ENCODE measurements at places on chromosomes 1 and 21.
A peak's percentile ranks its signal among the peaks of the same experiment; 100 is the strongest.

- H3K4me3 ChIP-seq = no peak overlapping the region
- H3K4me1 ChIP-seq = no peaks in the 10 kb centered on the region
- DNase-seq = no peak
- H3K27ac ChIP-seq = no peak overlapping the region
- no peaks in the 10 kb centered on the region for H3K36me3 ChIP-seq
Measured at GRCh38 chr1:153232553-153232952, 15.2 kb downstream of the PRR9 start.

DNA sequence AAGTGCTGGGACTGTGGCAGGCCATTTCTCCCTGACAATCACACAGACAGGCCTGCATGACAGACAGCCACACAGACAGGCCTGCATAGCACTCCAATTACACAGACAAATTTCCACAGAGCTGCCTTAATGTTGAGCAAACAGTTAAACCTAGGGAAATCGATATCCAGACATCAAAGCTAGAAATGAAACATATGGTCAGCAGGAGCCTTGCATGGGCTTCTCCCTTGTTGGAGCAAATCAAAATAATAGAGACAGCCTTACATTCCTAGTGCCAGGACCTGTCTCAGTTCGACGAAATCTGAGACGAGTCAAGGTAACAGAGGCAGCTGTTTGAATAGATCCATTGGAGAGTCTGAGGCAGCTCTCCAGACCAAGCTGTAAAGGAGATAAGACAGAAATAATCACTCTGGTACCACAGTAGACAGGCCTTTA lies 42.4 kb downstream of the OLFML3 start:
- H3K4me3 ChIP-seq = no peak overlapping the region
- peaks cover 3% of the 10 kb centered on the region for H3K27me3 ChIP-seq
- no peaks in the 10 kb centered on the region for H3K36me3 ChIP-seq

DNA sequence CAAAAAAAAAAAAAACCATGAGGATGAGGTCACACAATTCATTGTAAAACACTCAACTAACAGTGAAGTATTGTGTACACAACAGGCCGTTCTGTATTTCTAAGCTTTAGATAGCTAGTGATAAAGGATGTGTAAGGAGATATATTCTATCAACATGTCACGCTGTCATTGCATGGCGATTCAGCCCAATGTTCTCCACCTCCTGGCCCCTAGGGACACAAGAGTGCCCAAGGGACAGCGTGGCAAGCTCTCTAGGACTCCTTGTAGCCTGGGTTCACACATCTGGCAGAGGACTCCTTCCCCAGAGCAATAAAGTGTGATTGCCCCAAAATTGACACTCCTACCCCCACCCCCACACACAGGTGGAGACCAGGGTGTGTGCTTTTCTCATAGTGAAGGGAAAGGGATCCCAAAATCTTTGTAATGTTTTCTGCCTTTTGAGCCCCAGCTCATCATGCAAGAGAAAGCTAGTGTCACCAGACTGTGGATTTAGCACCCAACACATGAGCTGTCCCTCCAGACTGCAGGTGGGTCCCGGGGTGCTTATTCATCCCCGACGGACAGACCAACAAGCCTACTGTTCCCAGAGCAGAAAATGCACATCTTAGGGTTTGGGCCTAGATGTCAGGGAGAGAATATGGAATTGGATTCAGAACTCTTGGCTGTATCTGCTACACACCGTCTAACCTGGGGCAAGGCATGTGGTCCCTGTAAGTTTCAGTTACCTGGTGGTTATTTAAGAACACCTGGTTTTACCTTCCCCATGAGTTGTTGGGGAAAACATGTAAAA lies 11.5 kb downstream of the TMPRSS3 start:
- DNase-seq = no peak
- peaks cover 90% of the 10 kb centered on the region for H3K36me3 ChIP-seq
- H3K27ac ChIP-seq = no peak overlapping the region
- peaks cover 38% of the 10 kb centered on the region for H3K4me1 ChIP-seq
- H3K27me3 ChIP-seq = no peaks in the 10 kb centered on the region

DNA sequence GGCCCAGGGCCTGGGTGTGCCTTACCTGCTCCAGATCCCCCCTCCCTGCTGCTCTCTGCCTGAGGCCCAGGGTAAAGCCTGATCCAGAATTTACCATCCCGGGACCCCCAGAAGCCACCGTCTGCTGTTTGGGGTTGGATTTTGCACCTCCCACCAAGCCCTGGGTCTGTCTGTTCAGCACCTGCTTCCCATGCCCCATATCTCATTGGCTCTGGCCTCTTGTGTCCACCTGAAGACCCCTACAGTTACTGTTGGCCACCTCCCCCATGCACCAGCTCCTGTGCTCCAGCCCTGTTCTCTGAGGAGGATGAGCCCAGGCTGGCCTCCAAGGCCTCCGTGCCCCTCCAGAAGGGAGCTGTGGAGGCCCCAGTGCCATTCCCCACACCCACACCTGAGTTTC lies 113.9 kb downstream of the GRIK3 start:
- no peaks in the 10 kb centered on the region for H3K36me3 ChIP-seq
- no peaks in the 10 kb centered on the region for H3K27me3 ChIP-seq
- no peak overlapping the region for H3K4me3 ChIP-seq
- no peak overlapping the region for H3K27ac ChIP-seq
- no peaks in the 10 kb centered on the region for H3K4me1 ChIP-seq
- DNase-seq = no peak

DNA sequence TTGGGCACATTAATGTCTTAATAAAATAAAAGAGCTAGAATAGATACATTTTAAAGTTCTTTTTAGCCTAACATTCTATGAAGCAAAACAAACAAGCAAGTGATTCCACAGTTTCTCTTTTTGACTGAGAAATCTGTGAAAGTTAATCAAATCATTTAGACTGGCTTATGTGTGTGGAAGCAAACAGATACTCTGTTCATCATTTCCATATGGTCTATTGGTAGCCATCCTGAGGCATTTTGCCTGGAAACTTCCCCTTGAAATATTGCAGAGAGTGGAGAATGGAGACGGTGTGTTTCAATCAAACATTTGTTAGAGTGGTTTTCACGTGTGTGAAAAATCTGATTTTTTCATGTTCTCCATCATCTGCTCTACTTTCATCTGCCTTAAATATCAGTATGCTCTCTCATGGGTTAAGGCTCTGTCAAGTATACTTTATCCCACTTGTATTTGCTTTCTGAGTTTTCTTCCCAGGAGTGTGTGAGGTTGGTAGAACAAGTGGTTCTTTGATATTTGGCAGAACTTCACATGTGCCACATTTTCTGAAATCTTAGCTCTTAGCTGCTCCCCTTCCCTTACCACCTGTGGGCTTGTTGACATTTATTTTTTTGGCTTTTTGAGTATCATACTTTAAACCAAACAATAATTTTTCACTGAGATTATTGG lies 139.1 kb upstream of the PTGFR start:
- DNase-seq = no peak
- no peaks in the 10 kb centered on the region for H3K36me3 ChIP-seq
- no peaks in the 10 kb centered on the region for H3K4me1 ChIP-seq
- no peak overlapping the region for H3K4me3 ChIP-seq
- H3K27me3 ChIP-seq = no peaks in the 10 kb centered on the region
- no peak overlapping the region for H3K27ac ChIP-seq

DNA sequence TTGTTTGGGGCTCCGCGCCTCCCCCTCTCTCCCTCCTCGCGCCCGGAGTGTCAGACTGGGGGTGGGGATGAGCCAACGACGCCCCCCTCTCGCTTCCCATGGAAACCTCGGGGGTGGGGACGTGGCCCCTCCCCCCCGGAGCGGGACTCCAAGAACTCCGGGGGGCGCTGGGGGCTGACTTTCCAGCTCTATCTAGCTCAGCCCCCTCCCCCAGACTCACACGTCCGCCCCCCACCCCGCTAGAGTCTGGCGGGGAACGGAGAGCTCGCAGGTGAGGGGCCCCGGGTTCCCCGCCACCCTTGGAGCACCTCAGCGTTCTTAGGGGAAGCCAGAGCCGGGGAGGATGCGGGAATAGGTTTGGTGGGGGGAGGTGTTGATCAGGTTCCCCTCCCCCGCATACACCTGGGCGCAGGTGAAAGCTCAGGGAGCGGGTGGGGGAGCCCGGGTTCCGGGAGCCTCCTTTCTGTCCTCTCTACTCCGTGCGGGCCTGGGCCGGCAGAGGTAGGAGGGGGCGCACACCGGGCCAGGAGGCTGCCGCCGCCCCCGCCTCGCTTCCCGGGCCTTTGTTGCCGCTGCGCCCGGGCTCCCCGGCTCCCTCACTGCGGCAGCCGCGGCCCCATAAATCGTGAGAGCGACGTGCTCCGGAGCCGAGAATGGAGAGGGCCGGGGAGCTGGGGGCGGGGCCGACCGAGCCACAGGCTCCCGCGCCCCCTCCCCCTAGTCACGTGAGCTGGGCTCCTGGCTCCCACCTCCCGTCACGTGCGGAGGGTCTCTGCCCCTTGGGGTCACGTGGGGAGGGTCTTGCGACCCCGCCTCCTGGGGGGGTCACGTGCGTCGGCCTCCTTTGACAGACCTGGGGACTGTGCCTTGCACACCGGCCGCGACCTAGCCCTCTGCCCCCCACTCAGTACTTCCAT lies 1.9 kb downstream of the EFNA3 start:
- DNase-seq = no peak
- no peak overlapping the region for H3K27ac ChIP-seq
- peaks cover 52% of the 10 kb centered on the region for H3K4me1 ChIP-seq

DNA sequence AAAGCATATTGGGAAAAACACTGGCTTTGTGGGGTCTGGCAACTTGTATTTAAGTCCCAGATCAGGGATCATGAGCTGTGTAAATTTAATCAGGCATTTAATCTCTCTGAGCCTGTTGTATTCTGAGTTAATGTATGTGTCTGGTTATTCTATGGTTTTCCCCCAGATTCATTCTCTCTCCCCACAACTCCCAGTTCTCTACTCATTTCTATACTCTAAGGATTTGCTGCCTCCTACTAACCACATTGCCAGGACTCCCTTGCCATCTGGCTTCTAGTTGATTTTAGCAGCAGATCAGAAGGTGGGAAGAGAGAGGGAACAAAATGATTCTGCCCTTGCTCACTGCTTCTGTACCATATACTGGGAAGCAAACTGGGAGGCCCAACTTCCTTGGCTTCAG lies 31.4 kb upstream of the S1PR1 start:
- no peak overlapping the region for H3K4me3 ChIP-seq
- H3K4me1 ChIP-seq = peaks cover 36% of the 10 kb centered on the region
- no peak for DNase-seq
- no peak overlapping the region for H3K27ac ChIP-seq
- H3K36me3 ChIP-seq = peaks cover 7% of the 10 kb centered on the region

DNA sequence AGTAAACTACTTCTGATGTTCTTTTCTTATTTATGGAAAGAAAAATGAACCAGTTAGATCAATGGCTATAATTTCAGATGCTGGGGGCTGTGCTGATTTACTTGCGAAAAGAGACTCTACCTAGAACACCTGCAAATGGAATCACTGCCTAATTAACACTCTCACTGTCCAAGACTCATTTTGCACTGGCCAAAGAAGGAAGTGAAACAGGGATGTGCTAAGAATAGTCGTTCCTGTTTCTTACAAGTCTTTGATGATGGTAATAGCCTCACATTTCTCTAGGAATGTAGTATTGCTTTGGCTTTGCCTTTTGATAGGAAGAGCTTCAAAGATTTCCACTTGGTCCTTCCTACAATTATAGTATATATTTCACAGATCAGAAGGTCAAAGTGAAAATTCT lies 12.7 kb upstream of the TSNAX start:
- H3K36me3 ChIP-seq = no peaks in the 10 kb centered on the region
- no peak overlapping the region for H3K4me3 ChIP-seq
- H3K27ac ChIP-seq = no peak overlapping the region
- peaks cover 39% of the 10 kb centered on the region for H3K27me3 ChIP-seq
- H3K4me1 ChIP-seq = peaks cover 6% of the 10 kb centered on the region
- no peak for DNase-seq

DNA sequence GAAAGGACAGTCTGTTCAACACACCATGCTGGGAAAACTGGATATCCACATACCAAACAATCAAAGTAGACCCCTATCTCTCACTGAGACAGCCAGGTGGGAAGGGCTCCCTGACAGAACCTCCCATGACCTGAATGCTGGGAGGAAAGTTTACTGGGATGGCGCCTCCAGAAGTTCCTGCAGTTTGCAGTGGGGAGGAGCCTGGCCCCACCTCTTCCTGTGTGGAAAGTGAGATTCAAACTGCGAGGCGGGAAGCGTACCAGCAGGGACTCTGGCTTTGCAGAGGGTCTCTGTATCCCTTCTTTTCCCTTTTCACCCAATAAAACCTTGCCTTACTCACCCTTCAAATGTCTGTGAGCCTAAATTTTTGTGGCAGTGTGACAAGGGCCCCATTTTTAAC lies 190.7 kb downstream of the HHIPL2 start:
- H3K27me3 ChIP-seq = no peaks in the 10 kb centered on the region
- no peaks in the 10 kb centered on the region for H3K4me1 ChIP-seq
- no peak overlapping the region for H3K27ac ChIP-seq
- no peaks in the 10 kb centered on the region for H3K36me3 ChIP-seq

- DNase-seq = no peak
- no peaks in the 10 kb centered on the region for H3K4me1 ChIP-seq
- H3K4me3 ChIP-seq = no peak overlapping the region
- H3K36me3 ChIP-seq = no peaks in the 10 kb centered on the region
Measured at GRCh38 chr1:3477241-3477995, 23.0 kb downstream of the ARHGEF16 start.

- H3K27ac ChIP-seq = peak overlapping the region; percentile 99
- H3K36me3 ChIP-seq = peaks cover 74% of the 10 kb centered on the region
- H3K4me1 ChIP-seq = peaks cover 61% of the 10 kb centered on the region
- no peak for DNase-seq
Measured at GRCh38 chr21:31181082-31181750, 142.9 kb upstream of the KRTAP19-8 start.

GRCh38 chr1:208275083-208275482 lies 30.9 kb upstream of the PLXNA2 start:
- no peak overlapping the region for H3K4me3 ChIP-seq
- no peaks in the 10 kb centered on the region for H3K4me1 ChIP-seq

- no peaks in the 10 kb centered on the region for H3K27me3 ChIP-seq
- DNase-seq = no peak
- H3K4me1 ChIP-seq = peaks cover 53% of the 10 kb centered on the region
- no peak overlapping the region for H3K4me3 ChIP-seq
Measured at GRCh38 chr1:111145542-111145941, 5.5 kb downstream of the CEPT1 start.

DNA sequence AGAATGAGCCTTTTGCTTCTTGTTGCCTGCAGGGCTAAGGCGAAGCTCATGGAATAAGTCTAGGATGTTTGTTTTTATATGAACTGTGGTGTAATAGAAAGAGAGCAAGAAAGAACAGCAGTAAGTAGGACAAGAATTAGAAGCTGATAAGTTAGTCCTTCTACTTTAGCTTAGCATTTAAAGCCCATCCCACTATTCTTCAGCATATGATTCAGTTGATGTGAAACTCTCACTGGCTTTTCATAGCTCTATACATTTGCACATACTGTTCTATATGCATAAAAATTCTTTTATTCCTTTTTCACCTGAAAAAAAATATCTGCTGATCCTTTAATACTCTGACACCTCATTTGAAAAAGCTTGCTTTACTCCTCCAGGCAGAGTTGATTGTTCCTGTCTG lies 712.0 kb downstream of the USP25 start:
- no peaks in the 10 kb centered on the region for H3K4me1 ChIP-seq
- H3K4me3 ChIP-seq = no peak overlapping the region
- H3K27me3 ChIP-seq = no peaks in the 10 kb centered on the region
- no peaks in the 10 kb centered on the region for H3K36me3 ChIP-seq
- H3K27ac ChIP-seq = no peak overlapping the region

- H3K27ac ChIP-seq = no peak overlapping the region
- H3K36me3 ChIP-seq = no peaks in the 10 kb centered on the region
- H3K4me1 ChIP-seq = no peaks in the 10 kb centered on the region
- H3K4me3 ChIP-seq = no peak overlapping the region
- no peak for DNase-seq
Measured at GRCh38 chr1:102434421-102434820, 437.7 kb upstream of the OLFM3 start.

GRCh38 chr1:33516891-33517567 lies 44.6 kb downstream of the ZSCAN20 start:
- DNase-seq = no peak
- no peak overlapping the region for H3K27ac ChIP-seq
- H3K36me3 ChIP-seq = no peaks in the 10 kb centered on the region
- H3K4me1 ChIP-seq = no peaks in the 10 kb centered on the region
